Activated T-cell treated with anti-CD3 and anti-CD28 coated beads, Interleukin-2, amount 50 U/mL, for 24 hours (primary cell): ENCODE measurements at places on chromosomes 12 and 14.

- no peak for DNase-seq
Measured at GRCh38 chr14:70803321-70804310, 5.7 kb downstream of the MAP3K9 start.

GRCh38 chr12:11916771-11917170 is 154.0 kb upstream of the BCL2L14 start:
- DNase-seq, result no peak

GRCh38 chr12:92290350-92290695 is 144.7 kb upstream of the BTG1 start:
- no peak for DNase-seq

DNA sequence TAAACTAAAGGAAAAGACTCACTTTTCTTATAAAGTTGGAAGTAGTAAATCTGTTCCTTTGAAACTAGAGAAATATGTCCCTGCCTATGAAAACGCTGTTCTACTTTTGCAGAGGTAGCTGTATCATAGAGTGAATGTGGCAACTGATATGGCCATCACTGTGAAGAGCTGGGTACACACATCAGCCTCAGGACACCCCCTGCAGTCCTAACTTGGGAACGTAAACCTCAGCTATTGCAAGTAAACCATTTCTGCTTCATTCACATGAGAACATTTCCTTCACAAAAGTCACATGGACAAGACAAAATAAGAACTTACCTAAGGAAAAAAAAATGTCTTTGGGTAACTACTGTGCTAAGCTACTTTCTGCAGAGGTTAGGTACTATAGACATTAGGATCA is 233.3 kb upstream of the PPFIA2 start:
- no peak for DNase-seq

GRCh38 chr14:20493634-20494033 is 11.7 kb upstream of the RNASE10 start:
- DNase-seq, result no peak

DNA sequence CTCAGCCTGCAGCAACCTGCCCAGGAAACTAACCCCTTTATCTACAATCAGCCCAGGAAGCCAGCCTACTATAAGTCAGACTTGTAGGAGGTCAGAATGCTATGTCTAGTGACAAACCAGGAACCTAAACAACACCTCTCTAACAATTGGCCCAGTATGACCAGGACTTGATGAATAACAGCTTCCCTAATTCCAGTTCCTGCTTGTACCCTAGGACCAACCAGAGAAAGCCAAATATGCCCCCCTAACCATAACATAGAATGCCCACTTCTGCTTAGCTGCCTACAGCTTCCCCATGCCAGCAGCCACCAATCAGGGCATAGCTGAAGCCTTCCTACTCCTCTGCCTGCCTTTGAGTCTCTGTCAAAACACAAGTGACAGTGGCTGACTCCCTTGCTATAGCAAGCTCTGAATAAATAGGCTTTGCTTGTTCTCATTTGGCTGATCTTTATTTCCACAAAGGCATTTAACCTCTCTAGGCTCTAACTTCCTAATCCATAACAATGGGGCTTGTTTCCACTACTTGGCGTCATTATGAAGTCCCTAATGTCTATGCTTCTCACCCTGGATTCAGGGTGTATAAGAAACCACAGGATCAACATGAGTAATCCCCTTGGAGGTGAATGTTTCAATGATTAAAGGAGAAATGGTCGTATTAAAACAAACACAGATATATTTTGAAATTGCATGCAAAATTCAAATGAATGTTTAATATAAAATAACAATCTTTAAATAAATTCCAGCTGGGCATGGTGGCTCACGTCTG is 220.2 kb downstream of the ANO6 start:
- no peak for DNase-seq

DNA sequence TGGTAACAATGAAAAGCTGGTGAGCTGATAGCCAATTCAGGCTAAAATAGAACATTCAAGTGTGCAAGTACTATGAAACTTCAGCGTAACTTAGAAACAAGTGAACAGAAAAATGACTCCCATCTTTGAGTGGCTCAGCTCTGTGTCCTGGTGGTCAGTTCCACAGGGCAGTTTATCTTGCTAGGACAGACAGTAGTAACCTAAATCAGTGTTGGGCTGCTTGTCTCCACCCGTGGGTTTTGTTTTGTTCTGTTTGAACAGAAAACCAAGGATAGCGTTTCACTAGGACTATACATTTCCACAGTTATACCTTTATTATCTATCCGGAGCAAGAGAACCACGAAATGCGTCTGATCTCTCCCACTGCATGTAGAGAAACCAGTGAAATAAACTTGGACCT is 467.8 kb downstream of the EGLN3 start:
- no peak for DNase-seq

DNA sequence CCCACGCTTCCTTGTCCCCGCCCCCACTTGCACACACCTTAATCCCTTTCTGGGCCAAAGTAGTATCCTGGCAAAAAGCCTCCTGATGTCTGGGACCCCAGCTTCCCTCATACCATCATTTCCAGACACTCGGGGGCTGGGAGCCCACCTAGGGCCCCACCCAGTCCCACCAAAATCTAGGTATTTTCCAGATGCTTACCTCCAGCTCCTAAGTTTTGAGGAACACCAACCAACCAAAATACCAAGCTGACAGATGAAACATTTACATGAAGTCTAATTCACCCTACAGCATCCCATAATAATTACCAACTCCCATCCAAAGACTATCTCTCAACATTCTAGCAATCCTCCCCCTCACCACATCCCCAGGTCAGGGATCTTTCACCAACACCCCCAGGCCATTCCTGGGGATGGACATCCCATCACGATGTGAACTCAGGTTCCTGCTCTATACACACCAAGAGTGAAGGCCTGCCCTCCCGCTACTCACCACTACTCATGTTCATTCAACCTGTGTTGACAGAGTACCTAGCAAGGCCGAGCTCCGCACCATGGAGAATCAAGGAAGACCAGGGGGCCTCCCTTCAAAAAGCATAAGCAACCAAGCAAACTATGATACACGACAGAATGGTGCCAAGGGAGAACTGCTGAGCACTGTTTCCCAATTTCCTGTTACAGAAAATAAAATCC is 1.6 kb upstream of the CHD4 start:
- peak; percentile 71 for DNase-seq

- no peak for DNase-seq
Measured at GRCh38 chr12:57390174-57390573, 40.7 kb downstream of the R3HDM2 start.

DNA sequence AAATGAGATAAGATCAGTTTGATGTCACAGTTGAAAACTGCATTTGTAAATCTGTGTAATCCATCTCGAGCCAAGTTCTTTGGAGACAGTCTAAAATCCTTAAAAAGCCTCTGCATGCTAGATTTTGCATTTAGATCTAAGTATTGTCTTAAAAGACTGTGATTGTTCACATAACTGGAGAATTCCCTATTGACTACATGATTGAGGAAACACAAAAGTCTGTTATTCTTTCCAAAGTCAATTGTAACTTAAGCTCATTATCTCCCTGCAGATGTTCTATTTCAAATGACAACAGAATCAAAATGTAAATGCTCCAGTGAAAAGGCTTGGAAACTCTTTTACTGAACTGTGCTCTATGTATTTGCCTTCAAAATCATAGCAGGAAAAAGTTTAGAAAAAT is 77.8 kb downstream of the MYF5 start:
- no peak for DNase-seq

- DNase-seq, result no peak
Measured at GRCh38 chr14:72523424-72524294, 370.2 kb downstream of the DPF3 start.

GRCh38 chr14:55240526-55241178 is 30.6 kb upstream of the FBXO34 start:
- no peak for DNase-seq

GRCh38 chr12:95838125-95838524 is 20.6 kb upstream of the SNRPF start:
- no peak for DNase-seq

GRCh38 chr12:124286414-124286813 is 8.5 kb upstream of the RFLNA start:
- no peak for DNase-seq

- DNase-seq, result no peak
Measured at GRCh38 chr14:25041898-25042297, 8.0 kb downstream of the STXBP6 start.

- DNase-seq, result no peak
Measured at GRCh38 chr12:75554556-75554880, 43.1 kb upstream of the KRR1 start.

- peak; percentile 16 for DNase-seq
Measured at GRCh38 chr14:101193106-101193844, 289.8 kb upstream of the RTL1 start.

DNA sequence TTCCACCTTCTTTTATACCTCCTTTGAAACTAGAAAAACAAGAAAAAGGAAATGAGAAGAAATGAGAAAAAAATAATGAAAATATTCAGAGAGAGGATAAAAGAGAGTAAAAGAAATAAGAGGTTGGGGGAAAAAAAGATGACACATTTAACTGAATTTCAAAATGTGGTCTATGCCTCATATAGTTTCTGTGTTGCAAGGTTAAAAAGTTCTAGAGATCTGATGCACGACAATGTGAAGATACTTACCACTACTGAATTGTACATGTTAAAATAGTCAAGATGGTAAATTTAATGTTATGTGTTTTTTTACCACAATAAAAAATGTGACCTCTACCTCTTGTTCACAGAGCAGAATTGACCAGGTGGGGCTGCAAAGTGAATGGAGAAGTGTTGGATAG is 314.8 kb upstream of the OR4E1 start:
- DNase-seq, result no peak

GRCh38 chr12:103852498-103852997 is 11.5 kb upstream of the NT5DC3 start:
- no peak for DNase-seq

GRCh38 chr12:116980083-116980482 is 69.3 kb downstream of the FBXW8 start:
- no peak for DNase-seq

- no peak for DNase-seq
Measured at GRCh38 chr12:112314981-112315380, 67.2 kb downstream of the HECTD4 start.

GRCh38 chr12:15045451-15045850 is 72.6 kb downstream of the PDE6H start:
- no peak for DNase-seq

DNA sequence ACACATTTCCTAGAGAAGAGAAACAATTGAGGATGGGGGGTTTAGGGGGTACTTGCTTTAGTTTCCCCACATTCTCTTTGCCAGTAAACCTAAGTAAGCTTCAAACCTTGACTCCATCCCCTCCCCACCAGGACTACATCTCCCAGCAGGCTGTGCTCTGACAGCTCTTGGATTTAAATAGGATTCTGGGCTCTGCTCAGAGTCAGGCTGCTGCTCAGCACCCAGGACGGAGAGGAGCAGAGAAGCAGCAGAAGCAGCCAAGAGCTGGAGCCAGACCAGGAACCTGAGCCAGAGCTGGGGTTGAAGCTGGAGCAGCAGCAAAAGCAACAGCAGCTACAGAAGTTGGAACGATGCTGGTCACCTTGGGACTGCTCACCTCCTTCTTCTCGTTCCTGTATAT is 20.6 kb downstream of the RDH12 start:
- DNase-seq, result no peak

GRCh38 chr14:33259764-33260163 is 321.1 kb downstream of the NPAS3 start:
- no peak for DNase-seq

- peak; percentile 81 for DNase-seq
Measured at GRCh38 chr14:67426983-67427606, 15.1 kb upstream of the PLEK2 start.

- no peak for DNase-seq
Measured at GRCh38 chr14:54975856-54976255, 51.0 kb downstream of the WDHD1 start.

- DNase-seq, result no peak
Measured at GRCh38 chr14:68714991-68715924, 77.6 kb downstream of the ZFP36L1 start.

GRCh38 chr12:25491396-25492325 is 61.4 kb downstream of the LMNTD1 start:
- DNase-seq, result no peak

DNA sequence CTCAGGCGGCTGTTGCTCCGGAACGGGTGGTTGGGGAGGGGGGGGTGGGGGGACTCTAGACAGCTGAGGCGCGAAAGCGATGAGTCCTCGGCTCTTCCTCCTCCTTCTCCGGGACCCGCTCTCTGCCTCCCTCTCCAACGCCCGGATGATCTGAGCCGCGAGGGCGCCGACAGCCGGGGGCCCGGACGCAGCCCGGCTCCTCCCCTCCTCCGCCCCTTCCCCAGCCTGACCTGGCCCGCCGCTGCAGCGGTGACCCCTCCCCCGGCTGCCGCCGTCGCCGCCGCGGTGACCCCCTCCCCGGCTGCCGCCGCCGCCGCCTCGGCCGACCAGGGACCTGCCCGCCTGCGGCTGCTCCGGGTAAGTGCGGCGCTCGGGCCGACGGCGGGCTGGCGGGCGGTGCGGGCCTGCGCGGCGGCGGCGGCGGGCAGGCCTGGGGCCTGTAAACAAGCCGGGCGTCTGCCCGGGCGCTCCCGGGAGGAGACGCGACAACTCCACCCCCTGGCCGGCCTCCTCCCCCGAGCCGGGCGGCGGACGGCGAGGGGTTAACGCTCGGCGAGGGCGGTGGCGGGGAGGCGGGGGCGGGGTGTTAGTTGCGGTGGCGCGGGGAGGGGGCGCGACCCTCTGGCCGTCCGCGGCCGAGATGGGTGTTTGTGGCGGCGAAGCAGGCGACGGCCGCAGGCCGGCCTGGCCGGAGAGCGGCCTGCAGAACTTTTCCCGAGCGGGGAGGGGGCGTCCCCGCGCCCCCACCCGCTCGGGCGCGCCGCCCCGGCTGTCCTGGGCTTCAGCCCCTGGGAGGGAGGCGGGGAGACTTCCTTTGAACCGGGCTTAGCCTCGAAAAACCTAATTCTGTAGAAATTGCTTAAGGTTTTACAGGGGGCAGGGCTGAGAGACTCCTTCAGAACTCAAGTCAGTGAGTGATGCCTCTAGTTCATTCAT is 568 bp downstream of the PPM1A start:
- DNase-seq, result peak; percentile 77

DNA sequence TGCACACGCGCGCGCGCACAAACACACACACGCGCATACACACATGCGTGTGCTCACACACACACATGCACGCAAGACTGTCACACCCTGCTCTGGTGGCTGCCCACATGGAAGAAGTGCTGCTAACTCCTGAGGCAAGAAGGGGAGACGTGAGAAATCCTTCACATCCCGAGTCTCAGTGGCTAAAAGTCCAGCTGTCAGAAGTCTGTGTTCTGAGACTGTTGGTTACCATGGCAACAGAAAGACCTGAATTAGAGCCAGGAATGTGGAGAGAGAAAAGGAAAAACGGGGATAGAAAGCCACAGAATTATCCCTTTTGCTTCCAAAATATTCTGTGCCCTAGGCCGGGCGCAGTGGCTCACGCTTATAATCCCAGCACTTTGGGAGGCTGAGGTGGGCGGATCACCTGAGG is 71.2 kb downstream of the PPFIBP1 start:
- DNase-seq, result no peak

DNA sequence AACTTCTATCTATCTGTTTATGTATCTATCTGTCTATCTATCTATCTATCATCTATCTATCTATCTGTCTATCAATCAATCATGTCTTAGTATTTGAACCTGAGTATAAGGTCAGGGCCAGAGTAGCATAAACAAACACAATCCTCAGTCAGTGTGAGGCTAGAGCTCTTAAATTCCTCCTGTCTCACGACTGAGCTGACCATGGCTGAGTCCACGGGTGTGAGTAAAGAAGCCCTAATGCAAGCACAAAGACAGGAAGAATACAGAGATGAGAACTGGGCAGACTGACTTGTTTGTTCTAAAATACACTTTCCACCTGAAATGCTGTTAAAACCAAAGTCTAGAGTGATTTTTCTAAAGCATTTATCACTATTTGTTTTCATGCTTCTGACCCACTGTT is 47.2 kb upstream of the STXBP6 start:
- DNase-seq, result no peak
